ENCODE measurements at places on chromosomes 12 and 14.

DNA sequence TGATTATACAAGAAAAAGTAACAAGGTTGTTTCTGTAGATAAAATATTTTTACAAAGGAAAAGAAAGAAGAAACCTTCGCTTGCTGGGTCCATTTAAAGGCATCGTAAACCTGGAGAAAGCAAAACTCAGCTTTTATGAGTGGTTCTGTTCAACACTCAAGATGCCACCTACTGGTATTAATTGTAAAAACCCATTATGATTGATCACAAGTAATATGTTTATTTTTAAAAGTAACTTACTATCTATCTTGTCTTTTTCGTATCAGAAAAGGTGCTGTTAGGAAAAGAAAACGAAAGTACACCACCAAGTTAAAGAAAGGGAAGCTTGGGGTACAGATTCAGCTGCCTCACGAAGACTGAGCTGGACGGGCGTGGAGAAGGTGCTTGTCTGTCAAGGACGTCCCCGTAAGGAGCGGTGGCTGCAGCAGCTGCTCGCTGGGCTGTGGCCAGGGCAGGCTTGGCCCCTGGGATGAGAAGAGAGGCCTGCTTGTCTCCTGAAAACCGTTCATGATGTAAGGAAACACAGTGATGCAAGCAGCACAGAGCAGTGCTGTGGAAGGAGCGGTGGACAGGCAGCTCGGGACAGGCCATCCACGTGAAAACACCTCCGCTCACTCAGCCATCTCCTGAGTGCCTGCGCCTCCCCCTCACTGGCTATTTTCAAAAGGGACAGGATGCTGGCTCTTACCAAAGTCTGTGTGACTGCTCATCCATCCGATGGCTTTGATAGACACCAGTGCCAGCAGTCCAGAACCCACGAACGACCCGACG lies 25.0 kb downstream of the SLC15A4 start:
- no peak for DNase-seq

DNA sequence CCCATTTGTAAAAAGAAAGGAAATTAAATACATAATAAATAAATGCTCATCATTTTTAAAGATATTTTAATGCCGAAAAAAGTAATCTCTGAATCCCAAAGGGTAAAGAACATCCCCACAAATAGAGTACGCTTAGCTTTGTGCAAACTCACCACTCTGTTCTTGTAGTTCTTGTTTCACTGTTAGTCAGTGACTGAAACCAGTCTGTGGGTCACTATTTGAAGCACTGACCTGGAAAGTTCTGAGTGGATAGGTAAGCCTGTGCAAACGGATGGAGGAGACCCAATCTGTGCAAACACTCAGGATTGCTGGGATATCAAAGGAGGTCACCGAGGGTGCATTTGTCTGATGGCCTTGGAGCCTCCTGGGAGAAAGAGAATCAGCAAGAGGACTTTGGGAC lies 68.1 kb upstream of the TSPAN11 start:
- no peak for DNase-seq

GRCh38 chr12:57131896-57132744 lies 3.8 kb downstream of the LRP1 start:
- DNase-seq: no peak

DNA sequence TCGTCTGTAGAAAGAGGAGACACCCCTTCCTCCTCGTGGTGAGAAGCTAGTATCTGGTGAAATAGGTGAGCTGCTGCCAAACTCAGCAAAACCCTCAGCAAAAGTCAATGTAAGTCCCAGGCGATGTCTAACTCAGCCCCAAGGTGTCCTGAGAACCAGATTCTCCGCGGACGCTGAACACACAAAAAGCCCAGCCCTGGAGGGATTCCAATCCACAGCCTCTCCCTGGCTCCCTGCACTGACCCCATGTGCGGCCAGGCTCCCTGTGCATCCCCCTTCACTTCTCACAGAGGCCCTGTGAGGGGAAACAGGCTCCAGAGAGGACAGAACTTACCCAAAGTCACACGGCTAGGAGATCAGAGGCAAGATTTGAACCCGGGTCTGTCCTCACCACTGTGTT lies 81.5 kb downstream of the NINJ2 start:
- no peak for DNase-seq

- no peak for DNase-seq
Observed at GRCh38 chr14:87121716-87122115, 871.3 kb downstream of the GALC start.

DNA sequence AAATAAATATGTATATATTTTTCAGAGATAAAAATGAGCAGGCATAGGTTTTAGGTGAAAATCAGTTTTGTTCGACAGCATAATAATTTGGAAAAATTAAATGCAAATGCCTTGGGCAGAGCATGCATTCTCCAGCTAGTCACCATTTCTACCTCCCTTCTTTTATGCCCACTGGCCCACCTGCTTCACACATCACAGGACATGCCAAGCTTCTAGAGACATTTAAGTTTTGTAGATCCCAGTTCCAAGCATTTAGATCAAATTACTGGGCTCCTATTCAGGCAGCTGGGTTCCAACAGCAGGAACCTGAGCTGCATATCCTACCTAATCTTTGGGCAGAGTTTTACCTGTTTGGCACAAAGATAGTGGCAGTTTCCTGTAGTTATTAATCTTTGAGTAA lies 67.6 kb upstream of the SLC38A4 start:
- no peak for DNase-seq

- DNase-seq: no peak
Observed at GRCh38 chr14:38065106-38065762, 142.5 kb upstream of the SSTR1 start.

DNA sequence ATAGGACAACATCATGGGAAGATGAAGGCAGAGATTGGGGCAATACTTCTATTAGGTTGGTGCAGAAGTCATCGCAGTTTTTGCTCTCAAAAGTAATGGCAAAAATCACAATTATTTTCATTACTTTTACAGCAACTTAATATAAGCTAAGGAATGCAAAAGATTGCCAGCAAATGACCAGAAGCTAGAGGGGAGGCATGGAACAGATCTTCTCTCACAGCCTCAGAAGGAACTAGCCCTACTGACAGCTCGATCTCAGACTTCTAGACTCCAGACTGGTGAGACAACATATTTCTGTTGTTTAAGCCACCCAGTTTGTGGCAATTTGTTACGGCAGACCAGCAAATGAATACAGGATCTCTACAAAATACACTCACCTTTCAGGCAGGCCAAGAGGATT lies 348.5 kb upstream of the TBX3 start:
- DNase-seq: no peak

GRCh38 chr14:97878727-97879126 lies 1081.5 kb downstream of the VRK1 start:
- DNase-seq: no peak

DNA sequence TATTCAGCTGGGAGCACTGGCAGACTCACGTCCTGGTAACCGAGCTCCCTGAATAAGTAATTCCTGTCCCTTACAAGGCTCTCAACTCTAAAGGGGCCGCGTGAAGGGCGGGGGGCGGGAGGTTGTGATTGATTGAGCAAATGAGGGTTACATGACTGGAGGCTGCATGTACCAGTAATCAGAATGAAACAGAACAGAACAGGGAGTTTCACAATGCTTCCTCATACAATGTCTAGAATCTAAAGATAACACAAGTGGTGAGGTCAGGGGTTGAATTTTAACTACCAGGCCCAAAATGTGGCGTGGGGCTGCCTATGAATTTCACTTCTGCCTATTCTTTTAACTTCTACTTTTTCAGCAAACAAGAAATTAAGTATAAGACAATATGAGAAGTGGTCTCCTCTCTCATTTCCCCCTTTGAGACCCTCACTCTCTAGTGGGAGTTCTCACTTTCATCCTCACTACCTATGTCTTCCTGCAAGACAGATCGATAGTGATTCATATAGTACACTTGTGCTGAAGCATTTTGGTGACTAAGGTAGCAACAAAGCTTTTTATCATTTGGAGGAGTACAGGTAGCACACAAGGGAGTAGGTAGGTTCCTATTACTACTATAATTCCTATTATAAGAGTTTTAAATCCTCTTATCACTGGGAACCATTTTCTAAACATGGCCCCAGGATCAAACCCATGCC lies 239.8 kb downstream of the KTN1 start:
- DNase-seq: no peak

GRCh38 chr12:685388-685787 lies 22.1 kb upstream of the NINJ2 start:
- DNase-seq: no peak

- no peak for DNase-seq
Observed at GRCh38 chr12:67701121-67701520, 52.6 kb downstream of the DYRK2 start.

- DNase-seq: no peak
Observed at GRCh38 chr12:102481705-102482425, 1.5 kb upstream of the IGF1 start.

GRCh38 chr14:100416081-100416680 lies 93.0 kb downstream of the SLC25A47 start:
- no peak for DNase-seq

DNA sequence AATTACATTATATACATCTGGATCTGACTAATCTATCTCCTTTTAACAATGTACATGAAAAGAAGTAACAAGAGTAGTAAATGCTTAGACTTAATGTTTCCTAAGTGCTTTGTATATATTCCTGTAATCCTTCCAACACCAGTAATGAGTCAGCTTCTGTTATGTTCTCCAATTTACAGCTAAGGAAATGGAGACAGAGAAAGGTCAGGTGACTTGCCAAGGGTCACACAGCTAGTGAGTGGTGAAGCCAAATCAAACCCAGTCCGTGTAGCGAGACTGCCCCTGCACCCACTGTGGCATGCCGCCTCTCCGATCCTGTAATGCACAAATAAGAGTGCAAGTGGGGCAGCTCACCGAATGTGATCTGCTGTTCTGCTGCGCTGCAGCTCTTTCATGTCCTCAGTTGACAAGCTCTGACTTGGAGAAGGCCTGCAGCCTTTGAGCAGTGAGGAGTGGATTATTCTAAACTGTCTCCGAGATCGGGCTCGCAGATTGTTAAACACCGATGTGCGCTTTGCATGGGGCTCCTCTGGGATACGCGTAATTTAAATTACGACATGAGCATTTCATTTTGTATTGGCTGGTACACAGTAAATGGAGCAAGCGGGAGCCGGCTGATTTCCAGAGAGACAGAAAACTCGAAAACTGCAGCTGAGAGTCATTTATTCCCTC lies 65.1 kb upstream of the KTN1 start:
- no peak for DNase-seq

DNA sequence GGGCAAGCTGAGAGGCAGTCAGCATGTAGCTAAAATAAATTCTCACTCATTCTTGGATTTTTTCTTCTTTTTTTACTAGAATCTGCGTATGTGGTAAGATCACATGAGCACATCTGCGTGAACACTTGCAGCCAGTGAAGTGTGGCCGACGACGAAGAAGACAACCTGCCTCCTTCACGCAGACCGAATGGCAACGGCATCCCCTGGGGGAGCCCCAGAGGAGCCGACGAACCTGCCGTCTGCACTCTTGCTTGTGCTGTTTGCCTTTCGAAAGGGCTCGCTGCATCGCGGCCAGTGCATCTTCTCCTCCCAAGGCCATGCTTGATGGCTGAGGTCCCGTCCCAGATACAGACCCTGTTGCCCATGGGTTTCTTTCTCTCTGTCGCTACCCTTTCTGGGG lies 113.8 kb downstream of the KCNK10 start:
- DNase-seq: no peak

GRCh38 chr12:106192659-106193393 lies 54.1 kb upstream of the NUAK1 start:
- no peak for DNase-seq

DNA sequence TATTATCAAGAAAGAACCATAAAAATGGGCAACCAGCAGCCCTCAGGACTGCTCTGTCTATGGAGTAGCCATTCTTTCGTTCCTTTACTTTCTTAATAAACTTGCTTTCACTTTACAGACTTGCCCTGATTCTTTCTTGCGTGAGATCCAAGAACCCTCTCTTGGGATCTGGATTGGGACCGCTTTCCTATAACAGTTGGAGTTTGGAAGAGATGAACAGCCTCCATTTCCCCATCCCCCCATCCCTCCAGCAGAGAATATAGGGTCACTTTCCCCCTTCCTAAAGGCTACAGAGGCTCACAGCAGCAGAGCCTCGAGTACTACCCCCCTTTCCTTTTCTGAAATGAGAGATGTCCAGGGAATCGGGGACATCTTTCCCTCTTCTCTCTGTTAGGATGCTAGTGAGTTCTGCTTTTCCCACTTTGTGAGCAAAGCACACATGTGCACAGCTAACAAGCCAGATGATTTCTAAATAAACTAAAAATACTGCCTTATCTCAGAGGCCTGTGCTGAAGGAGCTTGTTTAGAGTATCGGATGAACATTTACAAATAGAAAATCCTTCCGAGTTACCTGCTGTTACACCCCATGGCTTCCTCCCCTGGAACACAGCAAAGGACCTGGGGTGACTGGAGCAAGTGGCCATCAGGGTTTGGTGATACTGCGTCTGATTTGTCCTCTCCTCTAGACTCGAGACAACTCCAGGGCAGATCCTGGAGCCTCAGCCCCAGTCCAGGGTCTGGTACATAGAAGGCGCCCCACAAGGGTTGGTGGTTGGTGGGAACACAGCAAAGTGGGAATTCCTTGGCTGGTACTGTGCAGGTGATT lies 144.2 kb downstream of the SLC38A6 start:
- no peak for DNase-seq

- no peak for DNase-seq
Observed at GRCh38 chr14:103749452-103749851, 33.8 kb downstream of the ZFYVE21 start.

DNA sequence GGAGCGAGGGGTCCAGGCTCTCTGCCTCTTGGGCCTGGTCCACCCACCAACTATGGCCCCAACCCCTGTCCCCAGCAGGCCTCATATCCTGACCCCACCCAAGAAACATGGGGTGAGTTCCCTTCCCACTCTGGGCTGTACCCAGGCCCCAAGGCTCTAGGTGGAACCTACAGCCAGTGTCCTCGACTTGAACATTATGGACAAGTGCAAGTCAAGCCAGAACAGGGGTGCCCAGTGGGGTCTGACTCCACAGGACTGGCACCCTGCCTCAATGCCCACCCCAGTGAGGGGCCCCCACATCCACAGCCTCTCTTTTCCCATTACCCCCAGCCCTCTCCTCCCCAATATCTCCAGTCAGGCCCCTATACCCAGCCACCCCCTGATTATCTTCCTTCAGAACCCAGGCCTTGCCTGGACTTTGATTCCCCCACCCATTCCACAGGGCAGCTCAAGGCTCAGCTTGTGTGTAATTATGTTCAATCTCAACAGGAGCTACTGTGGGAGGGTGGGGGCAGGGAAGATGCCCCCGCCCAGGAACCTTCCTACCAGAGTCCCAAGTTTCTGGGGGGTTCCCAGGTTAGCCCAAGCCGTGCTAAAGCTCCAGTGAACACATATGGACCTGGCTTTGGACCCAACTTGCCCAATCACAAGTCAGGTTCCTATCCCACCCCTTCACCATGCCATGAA lies 8.6 kb downstream of the ARHGAP9 start:
- DNase-seq: no peak

GRCh38 chr12:13179211-13180074 lies 17.1 kb upstream of the EMP1 start:
- DNase-seq: no peak

- DNase-seq: no peak
Observed at GRCh38 chr14:30426463-30426862, 132.5 kb upstream of the G2E3 start.

GRCh38 chr12:3137268-3137781 lies 60.1 kb downstream of the TSPAN9 start:
- no peak for DNase-seq

GRCh38 chr12:45907955-45908354 lies 82.4 kb downstream of the SCAF11 start:
- DNase-seq: no peak
